ENCODE measurements at places on chromosomes 3 and 15. TPM values are rescaled to one million over a fixed set of nuclear protein-coding genes. Genes with fewer than 3 reads are reported as not detected.

The LYZL4 gene
- total RNA-seq, result not detected

The TM6SF1 gene
- total RNA-seq, result not detected

The DPPA2 gene
- total RNA-seq, result not detected

The CCR3 gene
- not detected for total RNA-seq

The SEMA3B gene
- 162 TPM for total RNA-seq

The MRPL3 gene
- 23.9 TPM for total RNA-seq

The GABRR3 gene
- total RNA-seq, result not detected

The VEPH1 gene
- 0.20 TPM for total RNA-seq

The PLXND1 gene
- 71.8 TPM for total RNA-seq

DNA sequence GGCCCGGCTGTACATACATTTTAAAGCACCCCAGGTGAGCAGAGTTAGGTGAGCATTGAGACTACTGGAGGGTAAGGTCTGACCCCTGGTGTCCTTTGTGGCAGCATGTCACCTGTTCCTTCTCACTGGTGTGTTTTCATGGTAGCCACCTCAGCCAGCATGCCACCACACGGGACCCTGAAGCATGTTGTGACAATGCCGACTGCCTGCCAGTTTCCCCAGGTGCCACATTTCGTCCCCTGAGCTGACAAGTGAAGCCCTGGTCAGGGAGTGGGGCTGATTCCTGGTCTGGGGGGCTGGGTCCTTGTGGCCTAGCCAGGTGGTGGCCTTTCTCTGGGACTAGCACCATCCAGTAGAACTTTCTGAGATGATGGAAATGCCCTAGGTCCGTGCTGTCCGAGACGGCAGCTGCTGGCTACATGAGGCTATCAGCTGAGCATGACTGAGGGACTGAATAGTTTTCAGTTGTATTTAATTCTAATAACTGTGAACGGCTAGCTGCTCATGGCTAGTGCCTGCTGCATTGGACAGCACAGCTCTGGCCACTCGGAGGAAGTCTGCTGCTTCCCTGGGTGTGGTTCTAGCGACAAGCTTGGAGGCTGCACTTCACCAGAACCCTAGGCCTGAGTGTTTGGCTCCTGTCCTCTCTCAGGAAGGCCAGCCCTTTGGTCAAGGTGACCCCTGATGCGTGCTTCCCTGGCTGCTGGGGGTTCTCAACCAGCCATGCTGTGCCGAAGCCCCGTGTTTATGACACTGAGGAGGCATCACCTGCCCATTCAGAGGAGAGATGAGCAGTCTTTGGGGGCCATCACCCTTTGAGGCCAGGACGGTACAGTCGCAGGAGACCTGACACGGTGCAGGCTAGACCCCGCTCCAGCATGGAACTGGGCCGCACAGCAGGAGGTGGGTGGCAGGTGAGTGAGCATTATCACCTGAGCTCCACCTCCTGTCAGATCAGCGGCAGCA, 3.9 kb downstream of the C3orf22 start:
- no peak overlapping the region for H3K4me3 ChIP-seq
- H3K4me1 ChIP-seq, result no peaks in the 10 kb centered on the region
- no peaks in the 10 kb centered on the region for H3K36me3 ChIP-seq
- no peaks in the 10 kb centered on the region for H3K27me3 ChIP-seq
- peak; percentile 3 for DNase-seq

GRCh38 chr3:129040039-129040336, 20.6 kb upstream of the GP9 start:
- no peaks in the 10 kb centered on the region for H3K4me1 ChIP-seq
- H3K36me3 ChIP-seq, result no peaks in the 10 kb centered on the region
- no peak for DNase-seq
- H3K27me3 ChIP-seq, result peaks cover 9% of the 10 kb centered on the region

DNA sequence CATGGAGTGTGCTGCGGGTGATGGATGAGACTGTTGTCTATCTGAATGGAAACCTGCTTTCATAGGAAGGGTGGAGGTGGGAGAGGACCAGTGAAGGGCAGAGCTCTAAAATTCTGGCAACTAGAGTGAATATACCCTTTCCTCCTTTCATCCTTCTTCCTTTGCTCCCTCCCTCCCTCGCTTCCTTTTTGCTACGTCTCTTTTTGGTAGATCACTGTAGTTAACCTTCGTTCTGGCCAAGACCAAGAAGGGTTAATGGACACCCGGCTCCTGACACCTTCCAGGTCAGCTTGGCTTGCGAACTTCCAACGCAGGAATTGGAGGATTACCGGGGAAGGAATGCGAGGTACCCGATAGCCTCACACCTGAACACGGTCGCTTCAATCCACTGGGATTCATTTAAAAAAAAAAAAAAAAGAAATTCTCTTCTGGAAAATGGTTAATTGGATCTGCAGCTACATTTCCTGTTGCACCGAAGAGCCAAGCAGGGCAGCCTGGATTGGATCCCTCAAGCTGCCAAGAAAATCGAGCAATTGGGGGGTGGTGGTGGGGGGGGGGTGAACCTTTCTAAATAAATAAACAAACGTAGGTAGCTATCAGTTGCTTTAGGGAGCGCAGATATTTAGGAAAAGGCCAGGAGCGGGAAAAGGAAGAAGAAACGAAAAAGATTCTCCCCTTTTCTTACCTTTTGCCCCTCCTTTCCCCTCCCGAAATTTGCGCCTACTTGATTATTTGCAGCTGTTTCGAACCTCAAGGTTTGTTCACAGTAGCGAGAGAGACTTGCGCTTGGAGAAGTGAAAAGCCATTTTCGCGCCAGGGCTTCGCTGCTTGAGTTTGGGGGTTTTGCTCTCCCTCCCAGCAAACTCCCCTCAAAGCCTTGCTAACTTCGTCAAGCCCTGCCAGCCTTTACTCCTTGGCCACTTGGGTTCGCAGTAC, 9.5 kb upstream of the NR2F2 start:
- peaks cover 89% of the 10 kb centered on the region for H3K27me3 ChIP-seq
- peak overlapping the region; percentile 91 for H3K27ac ChIP-seq
- peaks cover 9% of the 10 kb centered on the region for H3K4me1 ChIP-seq

- no peaks in the 10 kb centered on the region for H3K36me3 ChIP-seq
- DNase-seq, result no peak
- no peaks in the 10 kb centered on the region for H3K27me3 ChIP-seq
Observed at GRCh38 chr3:20258371-20258770, 72.4 kb upstream of the SGO1 start.

DNA sequence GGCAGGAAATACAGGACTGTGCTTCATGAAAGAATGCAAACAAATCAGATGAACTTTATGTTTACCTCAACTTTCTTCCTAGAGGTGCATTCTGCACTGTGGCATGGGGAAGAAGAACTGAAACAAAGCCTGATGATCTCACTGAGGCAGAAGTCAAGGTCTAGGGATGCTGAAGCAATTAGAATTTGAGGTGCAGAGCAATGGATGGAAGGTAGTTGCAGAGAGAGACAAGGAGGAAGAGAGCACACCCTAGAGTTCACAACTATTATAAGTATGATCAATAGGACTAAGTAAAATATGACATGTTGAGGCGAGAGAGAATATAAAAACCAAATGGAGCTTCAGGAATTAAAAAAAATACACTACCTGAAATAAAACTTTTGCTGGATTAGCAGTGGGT, 420.1 kb downstream of the EDEM1 start:
- no peak for DNase-seq
- H3K27me3 ChIP-seq, result no peaks in the 10 kb centered on the region
- H3K4me1 ChIP-seq, result no peaks in the 10 kb centered on the region
- no peaks in the 10 kb centered on the region for H3K36me3 ChIP-seq
- no peak overlapping the region for H3K27ac ChIP-seq
- H3K4me3 ChIP-seq, result no peak overlapping the region

DNA sequence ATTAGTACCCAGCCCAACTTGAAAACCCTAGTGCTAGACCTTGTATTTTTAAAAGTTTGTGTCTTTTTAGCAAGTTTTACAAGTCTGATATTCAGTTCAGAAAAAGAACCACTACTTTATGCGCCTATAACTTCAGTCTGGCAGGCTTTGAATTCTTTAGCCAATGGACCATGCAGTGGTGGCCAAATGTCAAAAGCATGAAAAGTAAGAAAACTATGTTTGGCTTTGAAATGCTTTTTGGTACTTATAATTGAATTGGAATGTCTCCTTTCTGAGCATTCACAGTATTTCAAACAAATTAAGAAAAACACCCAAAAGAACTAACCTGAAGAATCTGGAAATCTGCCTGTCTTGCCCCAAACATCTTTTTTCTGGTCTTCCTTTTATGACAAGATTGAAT, 12.8 kb downstream of the WDR48 start:
- no peak for DNase-seq
- H3K27me3 ChIP-seq, result no peaks in the 10 kb centered on the region
- no peaks in the 10 kb centered on the region for H3K36me3 ChIP-seq
- no peak overlapping the region for H3K27ac ChIP-seq
- no peak overlapping the region for H3K4me3 ChIP-seq
- peaks cover 8% of the 10 kb centered on the region for H3K4me1 ChIP-seq

- peaks cover 61% of the 10 kb centered on the region for H3K4me1 ChIP-seq
- no peaks in the 10 kb centered on the region for H3K36me3 ChIP-seq
- H3K4me3 ChIP-seq, result peak overlapping the region; percentile 98
- H3K27ac ChIP-seq, result peak overlapping the region; percentile 95
- H3K27me3 ChIP-seq, result no peaks in the 10 kb centered on the region
- peak; percentile 70 for DNase-seq
Observed at GRCh38 chr3:53162672-53163443, 1.8 kb downstream of the PRKCD start.

DNA sequence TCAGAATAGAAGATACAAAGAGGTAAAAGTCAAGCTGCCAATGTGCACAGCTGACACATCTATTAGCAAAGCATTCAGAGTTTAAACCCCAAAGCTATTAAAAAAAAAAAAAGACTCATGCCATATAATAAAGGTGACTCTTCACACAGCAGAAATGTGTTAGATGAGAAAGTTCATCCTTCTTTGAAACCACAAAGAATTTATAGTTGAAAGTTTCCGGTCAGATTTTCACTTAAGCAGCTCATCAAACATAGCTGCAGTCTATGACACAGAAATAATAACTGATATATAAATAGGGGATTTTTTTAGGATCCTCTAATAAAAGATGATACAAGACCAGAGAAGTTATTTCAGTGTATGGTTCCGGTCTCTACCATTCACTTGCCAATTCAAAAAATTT, 76.6 kb downstream of the WWTR1 start:
- H3K36me3 ChIP-seq, result no peaks in the 10 kb centered on the region
- H3K4me3 ChIP-seq, result no peak overlapping the region
- H3K27me3 ChIP-seq, result peaks cover under 1% of the 10 kb centered on the region
- H3K27ac ChIP-seq, result peak overlapping the region; percentile 46
- DNase-seq, result no peak
